ENCODE measurements at places on chromosomes 7 and 10.

GRCh38 chr7:24723178-24723530 is 34.1 kb downstream of the GSDME start:
- no peak for DNase-seq

- DNase-seq: no peak
Observed at GRCh38 chr10:123154711-123155505, 706 bp downstream of the BUB3 start.

DNA sequence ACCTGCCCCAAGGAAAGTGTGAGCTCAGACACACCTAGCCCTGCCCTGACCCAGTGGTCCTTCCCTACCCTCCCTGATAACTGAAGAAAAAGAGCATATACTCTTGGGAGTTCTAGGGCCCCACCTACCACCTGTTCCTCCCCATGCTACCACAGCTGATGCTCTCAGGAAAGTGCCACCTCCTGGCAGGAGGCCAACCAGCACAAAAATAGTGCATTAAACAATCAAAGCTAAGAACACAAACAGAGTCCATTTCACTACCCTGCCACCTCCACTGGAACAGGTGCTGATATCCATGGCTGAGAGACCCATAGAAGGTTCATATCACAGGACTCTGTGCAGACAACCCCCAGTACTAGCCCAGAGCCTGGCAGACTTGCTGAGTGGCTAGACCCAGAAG is 288.6 kb upstream of the PHF14 start:
- no peak for DNase-seq

- DNase-seq: no peak
Observed at GRCh38 chr10:79502561-79503309, 9.6 kb upstream of the EIF5AL1 start.

DNA sequence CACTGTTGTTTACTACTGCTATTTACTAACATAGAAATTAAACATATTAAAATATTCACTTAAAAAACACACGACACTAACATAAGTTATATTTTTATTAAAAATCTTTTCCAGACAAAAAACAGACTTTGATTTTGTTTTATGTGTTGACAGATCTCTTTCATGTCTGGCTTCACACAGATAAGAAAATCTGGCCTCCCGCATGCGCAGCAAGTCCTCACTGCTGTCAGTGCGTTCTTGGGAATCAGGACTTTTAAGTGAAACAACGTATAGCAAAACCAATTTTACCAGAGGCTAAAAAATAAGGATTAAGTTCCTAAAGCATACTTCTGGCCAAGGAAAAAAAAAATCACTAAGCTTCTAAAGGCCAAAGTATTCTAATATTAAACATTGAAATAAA is 1.2 kb upstream of the IDI1 start:
- no peak for DNase-seq

DNA sequence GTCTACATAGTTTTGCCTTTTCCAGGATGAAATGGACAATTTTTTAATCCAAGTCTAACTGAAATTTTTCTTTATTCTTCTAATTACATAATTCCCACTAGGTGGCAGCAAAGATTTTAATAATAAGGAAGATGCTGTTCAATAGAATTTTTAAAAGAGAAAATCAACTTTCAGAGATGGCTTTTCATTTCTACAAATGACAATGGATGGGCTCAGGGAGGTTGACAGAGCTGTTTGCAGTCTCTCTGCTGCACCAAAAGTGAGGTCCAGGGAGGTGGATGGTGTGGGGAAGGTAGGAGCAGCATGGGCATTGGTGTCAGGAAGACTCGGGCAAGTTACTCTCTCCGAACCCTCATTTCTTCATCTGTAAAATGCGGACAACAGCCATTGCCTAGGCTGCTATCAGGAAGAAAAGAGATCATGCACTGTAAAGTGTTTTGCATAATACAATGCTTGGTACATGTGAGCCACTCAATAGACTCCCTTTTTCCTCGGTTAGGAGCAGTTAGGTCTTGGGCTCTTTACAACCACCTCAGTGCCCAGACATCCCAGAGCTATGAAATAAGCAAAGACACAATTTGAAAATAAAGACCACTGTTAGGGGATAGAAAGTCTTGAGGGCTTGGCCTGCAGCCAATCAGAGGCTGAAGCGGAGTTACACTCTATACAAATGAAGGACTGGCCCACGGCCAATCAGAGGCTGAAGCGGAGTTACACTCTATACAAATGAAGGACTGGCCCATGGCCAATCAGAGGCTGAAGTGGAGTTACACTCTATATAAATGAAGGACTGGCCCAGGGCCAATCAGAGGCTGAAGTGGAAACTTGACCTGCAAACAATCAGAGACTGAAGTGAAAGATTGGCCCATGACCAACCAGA is 107.1 kb downstream of the ABLIM1 start:
- DNase-seq: no peak

DNA sequence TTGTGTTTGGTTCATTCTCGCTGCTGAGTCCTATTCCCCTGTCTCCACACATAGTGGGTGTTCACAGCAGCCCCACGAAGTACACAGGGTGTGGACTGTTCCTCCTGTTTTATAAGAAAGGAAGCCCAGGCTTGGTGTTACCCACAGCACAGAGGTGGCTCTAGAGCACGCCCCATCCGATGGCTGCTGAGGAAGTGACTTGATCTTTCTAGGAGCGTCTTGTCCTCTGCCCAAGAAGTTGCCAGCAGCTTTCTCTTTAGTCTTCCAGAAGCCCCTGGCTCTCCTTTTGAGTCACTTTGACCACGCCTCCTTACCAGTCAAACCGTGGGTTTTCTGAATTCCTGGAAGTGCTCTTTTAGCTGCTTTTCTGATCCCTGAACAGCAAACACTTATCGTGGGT is 94.0 kb downstream of the GRK5 start:
- DNase-seq: no peak

GRCh38 chr7:150936018-150936417 is 42.1 kb downstream of the KCNH2 start:
- no peak for DNase-seq

GRCh38 chr7:42457663-42458062 is 220.7 kb upstream of the GLI3 start:
- no peak for DNase-seq

GRCh38 chr7:77481615-77482014 is 55.5 kb upstream of the PTPN12 start:
- DNase-seq: no peak

DNA sequence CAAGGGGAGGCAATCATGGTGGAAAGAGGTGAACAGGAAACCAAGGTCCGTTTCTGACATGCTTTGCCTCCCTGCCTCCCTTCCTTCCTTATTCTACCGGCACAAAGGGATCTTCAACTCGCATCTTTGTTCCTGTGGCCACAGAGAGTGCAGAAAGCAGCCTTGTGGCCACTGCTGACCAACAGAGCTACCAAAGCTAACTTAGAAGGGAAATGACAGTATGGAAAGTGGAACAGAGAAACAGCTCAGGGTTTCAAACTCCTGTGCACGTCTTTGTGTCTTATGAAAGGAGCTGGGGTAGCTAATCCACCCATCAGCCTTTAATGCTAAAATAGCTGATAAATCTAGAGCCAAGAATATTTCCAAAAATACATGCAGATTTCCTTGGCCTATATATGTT is 588.0 kb downstream of the SORCS1 start:
- DNase-seq: no peak

DNA sequence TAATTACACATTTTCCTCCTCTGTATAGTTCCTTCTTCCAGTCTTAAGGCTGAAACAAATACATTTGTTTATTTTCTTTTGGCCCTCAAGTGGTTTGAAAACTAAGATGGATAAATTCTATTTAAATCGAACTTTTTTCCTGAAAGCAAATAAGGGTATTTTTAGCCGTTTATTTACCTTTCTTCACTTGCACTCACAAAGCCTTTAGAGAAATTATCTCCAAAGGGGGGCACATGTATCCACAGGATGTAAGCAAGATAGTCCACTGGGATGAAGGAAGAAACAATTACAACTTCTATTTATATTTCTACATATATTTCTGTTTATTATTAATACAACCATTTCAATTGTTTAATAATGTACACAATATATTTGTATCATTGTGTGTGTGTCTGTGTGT is 10.2 kb downstream of the CPA4 start:
- no peak for DNase-seq

- DNase-seq: no peak
Observed at GRCh38 chr10:71262027-71262426, 49.7 kb downstream of the UNC5B start.

DNA sequence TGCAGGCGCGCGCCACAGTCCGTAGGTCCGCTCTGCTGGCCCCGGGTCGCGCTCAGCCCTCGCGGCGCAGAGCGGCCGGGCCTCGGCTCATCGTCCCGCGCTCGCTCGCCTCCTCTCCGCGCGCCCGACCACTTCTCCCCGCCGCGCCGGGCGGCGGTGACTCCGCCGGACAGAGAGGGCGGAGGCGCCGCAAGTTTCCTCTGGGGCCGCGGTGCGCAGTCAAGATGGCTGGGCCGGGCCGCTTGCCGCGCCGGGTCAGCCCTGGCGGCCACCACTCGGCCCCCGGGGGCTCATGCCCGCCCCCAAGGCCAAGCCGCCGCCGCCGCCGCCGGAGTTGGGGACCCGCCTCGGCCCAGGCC is 441 bp downstream of the FZD8 start:
- DNase-seq: no peak

GRCh38 chr7:107856806-107857540 is 34.0 kb upstream of the DLD start:
- DNase-seq: no peak

DNA sequence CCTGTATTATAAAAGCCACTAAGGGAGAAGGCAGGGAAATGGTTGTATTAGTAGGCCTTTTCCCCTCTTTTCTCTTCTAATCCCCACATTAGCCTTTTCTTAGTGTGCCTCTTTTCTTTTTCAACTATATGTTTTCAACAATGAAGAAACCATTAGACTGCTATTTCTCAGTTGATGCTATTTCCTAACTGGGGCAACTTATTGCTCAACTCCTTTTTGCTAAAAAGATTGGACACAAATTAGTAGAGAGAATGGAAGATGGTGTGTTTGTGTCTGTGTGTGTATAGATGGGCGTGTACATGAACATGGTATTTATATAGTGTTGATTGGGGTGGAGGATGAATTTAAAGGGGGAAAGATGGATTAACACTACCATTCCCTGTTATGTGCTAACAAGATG is 28.4 kb downstream of the TBC1D12 start:
- DNase-seq: no peak

- DNase-seq: no peak
Observed at GRCh38 chr7:119596651-119597050, 676.3 kb upstream of the KCND2 start.

DNA sequence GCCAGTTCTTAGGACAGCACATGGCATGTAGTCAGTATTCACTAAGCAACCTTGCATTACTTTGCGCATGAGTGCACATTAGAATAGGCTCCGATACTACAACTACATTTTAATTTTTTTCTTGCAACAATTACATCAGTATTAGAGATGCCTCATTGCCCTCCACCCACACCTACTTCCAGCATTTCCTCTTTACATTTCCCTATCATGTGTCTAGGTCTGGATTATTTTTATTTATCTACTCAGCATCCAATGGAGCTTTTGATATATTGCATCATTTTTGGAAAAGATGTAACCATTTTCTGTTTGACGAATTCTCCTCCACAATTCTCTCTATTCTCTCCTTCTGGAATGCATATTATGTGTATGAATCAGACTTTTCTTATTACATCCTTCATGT is 258.2 kb upstream of the GLI3 start:
- no peak for DNase-seq

GRCh38 chr7:9711259-9711918 is 1262.3 kb upstream of the PHF14 start:
- DNase-seq: no peak

DNA sequence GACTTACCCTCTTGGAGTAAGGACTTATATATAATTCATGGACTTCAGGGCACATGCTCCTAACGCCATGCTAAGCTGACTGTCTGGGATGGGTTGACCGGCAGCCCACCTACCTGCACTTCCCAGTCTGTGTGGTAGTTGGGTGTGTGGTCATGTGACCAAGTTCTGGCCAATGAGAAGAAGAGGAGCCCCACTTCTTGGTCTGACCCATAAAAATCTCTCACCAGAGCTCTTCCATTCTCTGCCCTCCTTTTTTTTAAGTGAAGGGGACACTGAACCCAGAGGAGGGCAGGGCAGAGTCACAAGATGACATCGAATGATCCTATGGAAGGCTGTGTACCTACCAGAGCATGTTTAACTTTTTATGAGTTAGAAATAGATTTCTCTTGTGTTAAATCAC is 370.1 kb downstream of the FRMD4A start:
- no peak for DNase-seq

- no peak for DNase-seq
Observed at GRCh38 chr7:139720705-139721231, 57.0 kb downstream of the HIPK2 start.

- no peak for DNase-seq
Observed at GRCh38 chr7:24905996-24906770, 73.8 kb downstream of the OSBPL3 start.

DNA sequence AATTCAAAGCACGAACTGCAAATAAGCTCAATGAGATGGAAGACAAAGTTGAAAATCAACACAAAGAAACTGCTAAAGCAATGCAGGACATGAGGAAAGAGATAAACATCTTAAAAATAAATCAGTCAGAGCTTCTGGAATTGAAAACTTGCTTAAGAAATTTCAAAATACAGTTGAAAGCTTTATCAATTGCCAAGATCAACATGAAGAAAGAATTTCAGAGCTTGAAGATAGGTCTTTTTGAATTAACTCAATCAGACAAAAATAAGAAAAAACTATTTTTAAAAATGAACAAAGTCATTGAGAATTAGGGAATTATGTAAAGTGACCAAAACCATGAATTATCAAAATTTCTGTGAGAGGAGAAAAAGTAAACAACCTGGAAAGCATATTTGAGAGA is 218.1 kb downstream of the CTNNA3 start:
- no peak for DNase-seq

DNA sequence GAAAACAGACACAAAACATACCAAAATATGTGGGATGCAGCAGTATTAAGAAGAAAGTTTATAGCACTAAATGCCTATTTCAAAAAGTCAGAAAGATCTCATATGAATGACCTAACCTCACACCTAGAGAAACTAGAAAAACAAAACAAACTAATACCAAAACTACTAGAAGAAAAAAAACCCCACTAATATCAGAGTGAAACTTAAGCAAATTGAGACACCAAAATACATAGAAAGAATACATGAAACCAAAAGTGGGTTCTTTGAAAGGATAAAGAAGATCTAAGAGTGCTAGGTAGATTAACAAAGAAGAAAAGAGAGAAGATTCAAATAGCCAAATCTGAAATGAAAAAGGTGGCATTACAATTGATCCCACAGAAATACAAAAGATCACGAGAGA is 494.1 kb downstream of the SH2D4B start:
- no peak for DNase-seq

DNA sequence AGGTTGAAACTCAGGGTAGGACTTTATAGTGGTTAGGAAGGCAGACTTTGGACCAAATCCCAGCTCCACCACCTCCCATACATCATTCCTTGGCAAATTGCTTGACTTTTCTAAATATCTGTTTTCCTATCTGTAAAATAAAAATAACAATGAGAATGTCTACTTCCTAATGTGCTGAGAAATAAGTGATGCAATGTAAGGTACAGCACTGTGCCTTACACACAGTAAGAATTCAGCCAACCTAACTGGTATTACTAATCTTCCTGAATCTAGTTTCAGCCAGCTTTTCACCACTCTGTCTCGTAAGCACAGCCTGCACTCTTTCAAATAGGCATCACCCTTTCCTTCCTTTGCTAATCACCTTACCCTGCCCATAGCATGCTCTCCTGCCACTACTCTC is 9.7 kb downstream of the PRLHR start:
- DNase-seq: no peak

Data from GDM1 (cell line).